Stimulated activated CD4-positive, alpha-beta T cell treated with anti-CD3 and anti-CD28 coated beads, Interleukin-1b, Interleukin-23, amount 100 ng/mL, for 48 hours (primary cell): ENCODE measurements at places on chromosomes 6 and 20.

DNA sequence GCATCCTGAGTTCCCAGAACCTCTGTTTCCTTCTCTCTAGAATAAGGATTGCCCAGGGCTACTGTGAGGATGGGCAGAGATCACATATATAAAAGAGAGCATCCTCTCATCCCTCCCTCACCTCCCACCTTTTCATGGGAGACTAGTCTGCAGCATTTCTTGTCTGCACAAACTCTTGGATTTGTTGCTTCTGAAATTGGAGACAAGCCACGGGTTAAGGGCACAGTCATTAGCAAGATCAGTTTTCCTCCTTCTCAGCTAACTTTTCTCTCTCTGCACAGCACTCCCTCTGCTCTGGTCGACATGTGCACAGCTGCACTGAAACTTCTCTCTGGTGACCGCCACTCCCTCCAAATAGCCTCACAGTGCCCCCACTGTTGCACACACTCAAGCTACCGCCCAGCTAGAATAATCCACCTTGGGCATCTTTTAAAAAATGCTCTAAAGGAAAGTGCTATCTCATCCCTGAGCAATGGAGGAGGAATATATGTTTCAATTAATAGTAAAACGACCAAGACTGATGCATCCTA lies 50.9 kb upstream of the DUSP22 start:
- no peak for DNase-seq

DNA sequence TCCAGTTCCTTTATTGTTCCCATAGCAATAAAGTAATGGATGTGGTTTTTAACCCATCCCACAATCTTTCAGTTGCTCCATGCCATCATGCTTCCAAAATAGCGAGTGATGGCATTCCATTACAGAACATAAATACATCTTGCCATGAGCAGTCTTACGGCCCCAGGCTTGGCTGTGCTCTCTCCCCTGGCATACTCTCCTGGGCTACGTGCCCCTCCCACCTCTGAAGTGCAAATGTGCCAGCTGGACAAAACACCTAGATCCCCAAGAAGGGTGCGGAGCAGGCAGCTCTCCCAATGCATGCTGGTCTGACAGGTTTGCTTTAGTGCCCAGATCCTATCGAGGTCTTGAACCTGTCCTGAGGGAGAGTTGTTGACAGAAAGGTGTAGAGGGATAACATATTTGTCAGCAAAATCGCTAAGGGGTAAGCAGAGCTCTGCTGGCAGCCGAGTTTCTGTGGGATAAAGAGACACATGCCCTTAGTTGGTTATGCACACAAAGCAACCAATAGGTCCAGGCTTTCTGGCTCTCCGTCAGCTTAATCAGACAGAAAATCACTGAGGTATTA lies 43.9 kb upstream of the PAX1 start:
- DNase-seq: no peak

DNA sequence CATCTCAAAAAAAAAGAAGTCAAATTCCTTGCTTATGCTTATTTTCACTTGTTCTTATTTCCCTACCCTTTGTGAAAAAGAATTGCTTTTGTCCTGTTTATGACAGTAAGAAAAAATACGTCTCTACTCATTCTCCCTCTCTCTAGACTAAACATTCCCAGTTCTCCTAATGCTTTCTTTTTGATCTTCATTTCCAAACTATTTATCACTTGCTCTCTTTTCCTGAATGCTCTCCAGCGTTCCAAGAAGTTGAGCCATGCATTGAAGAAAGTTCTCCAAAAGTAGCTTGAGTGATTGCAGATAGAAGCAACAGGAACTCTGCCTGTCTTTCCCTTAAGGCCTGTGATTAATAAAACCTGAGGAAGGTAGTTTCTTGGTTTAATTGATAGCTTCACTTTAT lies 53.1 kb upstream of the TMEM170B start:
- no peak for DNase-seq

- no peak for DNase-seq
Measured at GRCh38 chr6:154515826-154516225, 5.3 kb upstream of the CNKSR3 start.

DNA sequence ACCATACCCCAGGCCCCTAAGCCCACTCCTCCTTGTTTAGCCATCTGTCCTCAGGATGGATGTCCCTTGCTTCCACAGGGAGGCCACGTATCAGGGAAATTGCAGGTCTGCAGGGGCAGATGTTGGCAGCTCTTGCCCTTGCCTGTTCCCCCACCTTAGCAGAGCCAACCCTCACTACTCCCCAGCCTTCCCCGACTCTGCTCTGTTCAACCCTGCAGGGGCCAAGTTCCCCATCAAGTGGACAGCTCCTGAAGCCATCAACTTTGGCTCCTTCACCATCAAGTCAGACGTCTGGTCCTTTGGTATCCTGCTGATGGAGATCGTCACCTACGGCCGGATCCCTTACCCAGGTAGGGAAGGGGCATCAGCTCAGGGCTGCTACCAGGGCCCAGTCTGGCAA lies 10.7 kb upstream of the TM9SF4 start:
- DNase-seq: no peak

DNA sequence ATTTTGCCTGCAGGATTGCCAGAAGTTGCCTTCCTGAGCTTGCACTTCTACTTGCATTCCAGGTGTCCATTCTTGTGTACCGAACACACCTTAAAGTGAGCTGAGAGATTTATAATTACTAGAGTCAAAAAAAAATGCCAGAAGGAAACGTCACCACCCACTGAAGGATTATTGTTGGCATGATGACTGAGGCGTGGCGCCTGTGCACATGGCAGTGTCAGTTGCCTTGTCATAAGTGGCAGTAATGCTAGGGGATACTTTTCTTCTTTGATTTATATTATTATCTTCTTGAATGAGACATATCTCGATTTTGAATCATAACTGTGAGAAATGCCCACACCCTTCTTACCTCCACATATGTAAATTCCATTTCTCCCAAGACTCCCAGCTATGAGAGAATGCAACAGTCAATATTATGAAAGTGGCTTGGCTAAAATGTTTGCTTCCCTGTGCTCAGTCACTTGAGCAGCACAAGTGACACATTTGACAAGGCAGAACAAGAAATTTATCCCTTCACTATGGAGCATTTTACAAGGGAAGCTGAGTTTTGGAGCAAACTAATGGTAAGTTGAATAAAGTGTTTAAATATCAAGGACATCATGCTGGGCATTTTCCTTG lies 149.5 kb upstream of the SASH1 start:
- no peak for DNase-seq

DNA sequence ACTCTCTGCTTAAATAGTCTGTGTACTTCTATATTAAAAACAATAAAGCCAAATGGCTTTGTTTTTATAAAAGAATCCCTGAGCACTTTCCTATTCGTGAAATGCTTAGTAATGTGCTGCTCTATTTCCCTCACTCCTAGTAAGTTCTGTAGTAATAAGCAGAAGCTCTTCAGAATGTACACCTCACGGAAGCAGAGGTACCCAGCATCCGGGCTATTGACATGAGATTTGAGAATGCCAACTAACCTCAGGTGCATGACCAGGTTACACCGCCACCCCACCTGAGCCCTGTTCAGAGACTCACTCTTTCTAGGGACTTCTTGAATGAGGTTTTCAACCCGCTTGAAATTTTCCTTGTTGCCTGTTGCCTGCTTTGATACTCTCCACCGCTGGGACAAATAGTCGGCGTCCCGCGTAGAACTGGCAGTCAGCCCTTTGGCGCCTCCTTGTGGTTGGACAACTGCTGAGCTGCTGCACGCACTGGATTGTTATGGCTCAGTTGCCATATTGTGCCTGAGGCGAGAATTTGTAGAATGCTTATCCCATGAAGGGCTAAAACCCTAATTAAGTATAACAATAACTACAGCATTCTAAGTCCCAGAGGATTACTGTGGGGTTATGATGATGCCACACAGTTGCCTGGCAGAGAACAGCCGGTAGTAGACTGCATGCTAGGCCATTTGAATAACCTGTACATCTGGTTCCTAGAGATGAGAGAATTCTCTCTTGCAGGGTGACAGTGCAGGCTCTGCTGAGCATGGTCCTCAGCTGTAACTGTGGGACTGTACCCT lies 95.4 kb downstream of the KHDC1L start:
- DNase-seq: peak; percentile 82

DNA sequence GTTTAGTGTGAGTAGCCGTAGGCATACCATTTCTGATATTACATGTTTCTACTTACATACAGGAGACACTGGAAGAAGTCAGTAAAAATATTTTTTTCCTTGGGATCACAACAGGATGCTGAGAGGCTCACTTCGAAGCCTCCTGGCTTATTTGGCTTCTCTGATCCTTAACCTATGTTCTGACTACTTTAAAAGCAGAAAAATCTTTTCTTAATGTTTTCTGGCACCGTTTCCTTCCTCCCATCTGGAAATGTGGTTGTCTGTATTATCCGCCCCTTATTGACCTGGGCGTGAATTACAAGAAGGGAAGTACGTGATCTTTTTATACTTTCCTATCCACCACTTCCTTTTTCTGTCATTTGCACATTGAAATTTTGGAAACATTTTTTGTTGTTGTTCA lies 379.6 kb downstream of the COL12A1 start:
- DNase-seq: no peak

DNA sequence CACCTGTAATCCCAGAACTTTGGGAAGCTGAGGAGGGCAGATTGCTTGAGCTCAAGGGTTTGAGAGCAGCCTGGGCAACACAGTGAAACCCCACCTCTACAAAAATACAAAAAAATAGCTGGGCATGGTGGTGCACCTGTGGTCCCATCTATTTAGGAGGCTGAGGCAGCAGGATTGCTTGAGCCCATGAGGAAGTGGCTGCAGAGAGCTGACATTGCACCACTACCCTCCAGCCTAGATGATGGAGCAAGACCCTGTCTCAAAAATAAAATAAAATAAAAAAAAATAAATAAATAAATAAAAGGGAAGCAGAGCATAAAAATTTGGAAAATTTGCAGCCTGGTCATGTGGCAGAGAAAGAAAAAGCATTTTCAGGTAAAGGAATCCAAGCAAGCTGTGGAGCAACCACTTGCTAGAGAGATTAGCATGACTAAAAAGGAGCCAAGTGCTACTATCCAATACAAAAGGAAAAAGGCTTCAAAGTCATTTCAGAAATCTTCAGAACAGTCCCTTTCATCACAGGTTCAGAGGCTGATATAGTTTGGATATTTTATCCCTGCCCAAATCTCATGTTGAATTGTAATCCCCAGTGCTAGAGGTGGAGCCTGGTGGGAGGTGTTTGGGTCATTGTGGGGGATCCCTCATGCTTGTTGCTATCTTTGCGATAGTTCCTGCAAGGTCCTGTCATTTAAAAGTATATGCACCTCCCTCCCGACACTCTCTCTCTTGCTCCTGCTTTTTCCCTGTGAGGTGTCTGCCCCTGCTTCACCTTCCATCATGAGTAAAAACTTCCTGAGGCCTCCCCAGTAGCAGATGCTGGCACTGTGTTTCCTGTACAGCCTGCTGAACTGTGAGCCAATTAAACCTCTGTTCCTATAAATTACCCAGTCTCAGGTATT lies 11.2 kb upstream of the TTK start:
- no peak for DNase-seq

- DNase-seq: no peak
Measured at GRCh38 chr6:89287351-89288028, 27.6 kb downstream of the GABRR2 start.
